ENCODE measurements at places on chromosomes 1 and 21. TPM values are rescaled to one million over a fixed set of nuclear protein-coding genes. Genes with fewer than 3 reads are reported as not detected.
A peak's percentile ranks its signal among the peaks of the same experiment; 100 is the strongest.

GRCh38 chr1:33330906-33331305, 10.0 kb upstream of the A3GALT2 start:
- peak overlapping the region; percentile 28 for H3K27ac ChIP-seq
- no peak for DNase-seq
- peaks cover 3% of the 10 kb centered on the region for H3K4me1 ChIP-seq
- H3K36me3 ChIP-seq = peaks cover 41% of the 10 kb centered on the region

DNA sequence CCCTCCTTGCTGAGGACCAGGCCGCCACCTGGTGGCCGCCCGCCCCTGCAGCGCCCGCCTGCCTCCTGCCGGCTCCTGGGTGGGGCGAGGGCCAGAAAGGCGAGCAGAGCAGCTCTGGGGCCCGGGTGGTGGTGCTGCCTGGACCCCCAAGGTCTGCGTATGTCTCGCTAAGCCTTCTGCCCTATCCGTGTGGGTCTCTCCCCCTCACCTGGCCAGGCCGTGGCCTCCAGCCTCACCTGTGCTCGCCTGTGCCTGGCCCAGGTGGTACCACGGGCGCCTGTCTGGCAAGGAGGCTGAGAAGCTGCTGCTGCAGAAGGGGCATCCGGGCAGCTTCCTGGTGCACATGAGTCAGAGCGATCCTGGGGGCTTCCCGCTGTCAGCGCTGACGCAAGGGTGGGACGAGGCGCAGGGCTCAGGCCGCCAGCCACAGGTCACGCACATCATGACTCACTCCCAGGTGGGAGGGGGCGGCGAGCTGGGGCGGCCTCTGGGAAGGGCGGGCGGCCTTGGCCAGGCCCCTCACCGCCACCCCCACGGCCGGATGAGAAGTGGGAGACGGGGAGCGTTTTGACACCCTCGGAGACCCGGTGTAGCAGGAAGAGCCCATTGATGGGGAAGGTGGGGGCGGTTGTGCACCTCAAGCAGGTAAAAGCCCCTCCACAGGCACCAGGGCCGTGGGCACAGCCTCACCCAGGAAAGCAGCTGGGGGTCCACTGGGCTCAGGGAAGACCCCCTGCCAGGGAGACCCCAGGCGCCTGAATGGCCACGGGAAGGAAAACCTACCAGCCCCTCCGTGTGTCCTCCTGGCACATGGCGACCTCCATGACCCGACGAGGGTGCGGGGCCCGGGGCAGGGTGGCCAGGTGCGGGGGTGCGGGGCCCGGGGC, 9.9 kb downstream of the RNF223 start:
- H3K27ac ChIP-seq = no peak overlapping the region
- peaks cover 4% of the 10 kb centered on the region for H3K4me1 ChIP-seq
- H3K36me3 ChIP-seq = no peaks in the 10 kb centered on the region
- no peak overlapping the region for H3K4me3 ChIP-seq
- H3K27me3 ChIP-seq = peaks cover 48% of the 10 kb centered on the region

GRCh38 chr1:51729824-51730301, 113.0 kb downstream of the OSBPL9 start:
- H3K4me3 ChIP-seq = peak overlapping the region; percentile 47
- peak overlapping the region; percentile 81 for H3K27ac ChIP-seq
- peak; percentile 44 for DNase-seq
- peaks cover 30% of the 10 kb centered on the region for H3K4me1 ChIP-seq

DNA sequence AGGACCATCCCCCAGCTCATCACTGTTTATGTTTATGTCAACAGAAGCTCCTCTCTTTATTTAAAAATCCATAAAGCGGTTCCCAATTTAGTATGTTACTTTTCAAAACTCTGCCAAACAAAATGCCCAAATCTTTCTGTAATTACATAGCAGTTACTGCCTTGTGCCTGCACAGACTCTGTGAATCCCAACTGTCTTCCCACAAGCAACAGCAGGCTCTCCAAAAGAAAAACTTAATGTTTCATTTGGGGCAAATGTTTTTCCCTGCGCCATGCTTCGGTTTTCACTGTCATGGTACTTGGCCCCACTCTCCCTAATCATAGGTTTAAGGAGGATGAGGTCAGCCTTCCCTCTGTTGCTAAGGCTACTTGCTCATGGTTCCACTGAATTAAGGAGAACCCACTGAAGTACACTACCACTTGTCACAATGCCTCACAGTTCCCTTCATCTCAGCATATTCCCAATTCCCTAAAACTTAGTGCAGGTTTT, 4.6 kb downstream of the COLGALT2 start:
- DNase-seq = no peak
- H3K4me1 ChIP-seq = no peaks in the 10 kb centered on the region
- H3K4me3 ChIP-seq = no peak overlapping the region
- no peaks in the 10 kb centered on the region for H3K36me3 ChIP-seq

The TMCO4 gene
- total RNA-seq = 27.8 TPM
